Uterine smooth muscle cell (primary cell): ENCODE measurements at places on chromosomes 11 and 22. TPM values are rescaled to one million over a fixed set of nuclear protein-coding genes. Genes with fewer than 3 reads are reported as not detected.

Gene CSF2RB
- total RNA-seq, result under 0.01 TPM in 1 of 2 replicates, not detected in the other

Gene SLC22A6
- not detected in 2 replicates for total RNA-seq

Gene LMF2
- total RNA-seq, result 48.0 and 51.4 TPM in 2 replicates

Gene TECTA
- total RNA-seq, result 0.22 and 0.87 TPM in 2 replicates

Gene UPK3A
- total RNA-seq, result not detected in 2 replicates

Gene PDHX
- 38.9 and 48.8 TPM in 2 replicates for total RNA-seq

Gene RIC8A
- 126 and 131 TPM in 2 replicates for total RNA-seq

Gene OR52E1
- not detected in 2 replicates for total RNA-seq

Gene IFTAP
- total RNA-seq, result 26.9 and 32.9 TPM in 2 replicates

Gene SH3BP1
- 9.6 and 11.7 TPM in 2 replicates for total RNA-seq

Gene MCAM
- 20.5 and 27.0 TPM in 2 replicates for total RNA-seq

Gene ARVCF
- 12.4 and 30.0 TPM in 2 replicates for total RNA-seq

Gene ZNF214
- total RNA-seq, result 5.6 and 7.0 TPM in 2 replicates

Gene DGAT2
- total RNA-seq, result 1.3 and 2.1 TPM in 2 replicates

Gene PCSK7
- total RNA-seq, result 69.6 and 80.4 TPM in 2 replicates

Gene KCNJ1
- total RNA-seq, result under 0.01 TPM in 1 of 2 replicates, not detected in the other
